NCI-H446 (cell line): ENCODE measurements at places on chromosomes 5 and 9.

GRCh38 chr5:144060598-144060997, 109.9 kb downstream of the YIPF5 start:
- no peak for DNase-seq

DNA sequence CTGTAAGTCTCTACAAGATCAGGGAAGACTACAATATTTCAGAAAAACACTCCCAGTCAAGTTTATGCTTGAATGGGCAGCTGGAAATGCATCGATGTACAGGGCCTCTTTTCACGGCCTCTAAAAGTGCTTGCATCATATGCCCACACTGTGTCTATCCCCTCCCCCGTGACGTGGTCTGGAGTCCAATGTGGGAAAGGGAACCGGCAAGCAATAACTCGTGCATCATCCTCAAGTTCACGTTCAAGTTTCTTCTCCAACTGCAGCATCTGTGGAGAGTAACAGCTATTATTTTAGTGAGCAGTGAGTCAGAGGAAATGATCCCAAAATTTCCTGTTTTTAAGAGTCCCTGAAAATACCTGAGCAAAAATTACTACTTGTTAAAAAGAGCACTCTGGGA, 22.3 kb downstream of the ATPSCKMT start:
- DNase-seq, result no peak

DNA sequence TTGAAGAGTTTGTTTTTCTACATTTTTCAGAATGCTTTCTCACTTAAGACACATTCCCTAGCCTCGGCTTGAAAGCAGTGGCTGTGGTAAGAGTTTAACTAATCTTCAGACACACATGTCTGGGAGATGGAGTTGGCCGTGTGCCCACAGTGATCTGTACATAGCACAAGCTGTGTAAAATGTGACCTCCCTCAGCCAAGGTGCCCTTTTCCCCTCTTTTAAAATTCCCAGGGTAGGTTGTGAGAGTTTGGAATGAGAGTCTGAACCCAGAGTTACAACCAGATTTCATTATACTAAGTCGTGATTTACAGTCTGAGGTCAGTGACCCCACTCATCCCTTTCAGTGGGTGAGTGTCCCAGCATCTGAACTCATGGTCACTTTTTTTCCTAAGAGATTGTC, 230.4 kb downstream of the DOCK8 start:
- DNase-seq, result no peak

DNA sequence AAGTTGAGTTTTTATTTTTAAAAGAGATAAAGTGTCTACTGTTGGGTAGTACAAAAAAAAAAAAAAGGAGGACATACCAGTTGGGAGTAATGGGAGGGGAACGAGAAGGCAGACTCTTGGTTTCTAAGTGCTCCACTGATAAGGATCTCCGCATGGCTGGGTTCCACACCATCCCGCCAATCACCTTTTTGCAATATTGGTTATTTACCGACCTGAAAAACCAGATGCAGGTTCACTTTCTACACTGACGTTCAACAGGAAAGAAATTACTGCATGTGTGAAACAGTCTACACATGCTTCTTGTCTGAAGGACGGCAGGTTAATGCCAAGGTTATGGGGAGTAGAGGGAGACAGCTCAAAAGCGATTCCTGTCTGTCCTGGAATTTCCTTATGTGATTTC, 75.5 kb downstream of the PTPN3 start:
- DNase-seq, result no peak

- no peak for DNase-seq
Measured at GRCh38 chr9:114409103-114409780, 21.5 kb upstream of the AKNA start.

- DNase-seq, result no peak
Measured at GRCh38 chr5:178356431-178356872, 123.8 kb upstream of the PHYKPL start.

- no peak for DNase-seq
Measured at GRCh38 chr9:131238402-131239021, 37.8 kb downstream of the FAM78A start.

- peak; percentile 72 for DNase-seq
Measured at GRCh38 chr5:118253225-118254061, 734.9 kb downstream of the DTWD2 start.

DNA sequence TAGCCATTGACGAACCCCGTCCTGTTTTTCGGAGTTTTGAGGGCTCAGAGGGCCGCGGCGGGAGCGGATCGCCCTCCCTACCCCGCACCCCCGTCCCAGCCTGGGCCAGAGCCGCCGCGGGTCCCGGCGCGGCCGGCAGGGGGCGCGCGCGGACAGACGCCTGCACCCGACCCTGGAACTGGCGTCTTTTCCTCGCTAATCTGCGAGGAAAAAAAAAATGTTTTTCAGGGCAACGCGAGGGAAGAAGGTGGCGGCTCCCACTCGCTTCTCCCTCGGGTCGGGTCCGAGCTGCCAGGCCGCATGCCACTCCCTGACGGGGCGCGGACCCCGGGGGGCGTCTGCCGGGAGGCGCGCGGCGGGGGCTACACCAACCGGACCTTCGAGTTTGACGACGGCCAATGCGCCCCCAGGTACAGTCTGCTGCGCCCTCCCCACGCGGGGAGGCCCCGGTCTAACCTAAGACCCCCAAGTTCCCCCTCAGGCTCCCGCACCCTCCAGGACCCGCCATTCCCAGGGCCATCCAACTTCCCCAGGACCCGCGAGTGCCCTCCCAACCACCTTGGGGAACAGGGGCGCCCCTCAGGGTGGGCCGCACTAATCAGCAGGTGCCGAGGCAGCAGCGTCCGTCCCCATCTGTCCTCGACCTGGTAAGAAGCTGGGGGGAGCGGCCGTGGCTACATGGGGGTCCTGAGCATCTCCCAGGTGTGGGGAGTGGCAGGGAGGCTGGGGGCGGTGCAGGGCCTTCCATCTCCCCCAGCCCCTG, at the start of gene KCNT1:
Gene KCNT1 (plus strand): TSS at position 227 of the 763 bp plus-strand sequence. CDS start 74 bp downstream, at position 301.
- peak; percentile 20 for DNase-seq

- no peak for DNase-seq
Measured at GRCh38 chr5:88251048-88251711, 17.5 kb downstream of the TMEM161B start.

DNA sequence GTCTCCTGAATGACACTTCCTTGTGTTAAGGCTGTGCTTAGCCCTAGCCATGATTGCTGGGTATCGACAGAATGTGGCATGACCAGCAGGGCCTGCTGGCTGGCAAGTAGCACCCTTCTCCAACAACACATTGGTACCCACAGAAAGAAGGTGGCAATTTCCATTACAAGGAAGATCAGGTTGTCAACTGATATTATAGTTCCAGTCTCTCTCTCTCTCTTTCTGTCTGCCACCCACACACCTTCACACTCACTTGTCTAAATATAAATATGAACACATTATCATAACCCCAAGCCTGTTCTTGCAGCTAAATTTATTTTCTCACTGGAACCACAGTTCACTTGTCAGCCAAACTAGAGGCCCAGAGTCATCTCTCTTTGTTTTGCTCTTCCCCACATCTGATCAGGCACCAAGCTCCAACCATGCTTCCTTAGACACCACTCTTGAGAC, 408.1 kb upstream of the PIK3R1 start:
- no peak for DNase-seq

DNA sequence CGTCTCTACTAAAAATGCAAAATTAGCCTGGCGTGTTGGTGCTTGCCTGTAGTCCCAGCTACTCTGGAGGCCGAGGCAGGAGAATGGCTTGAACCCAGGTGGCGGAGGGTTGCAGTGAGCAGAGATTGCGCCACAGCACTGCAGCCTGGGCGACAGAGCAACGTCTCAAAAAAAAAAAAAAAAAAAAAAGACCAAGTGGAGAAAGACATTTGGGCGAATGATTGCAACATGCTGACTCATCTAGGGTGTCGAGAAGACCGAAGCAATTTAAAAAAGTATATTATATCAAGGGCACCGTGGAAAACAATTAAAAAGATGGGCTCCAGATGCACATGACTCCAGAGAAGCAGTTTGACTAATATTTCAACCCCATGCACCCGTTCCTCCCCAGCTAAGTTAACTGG, 9.2 kb downstream of the KLF4 start:
- DNase-seq, result no peak

DNA sequence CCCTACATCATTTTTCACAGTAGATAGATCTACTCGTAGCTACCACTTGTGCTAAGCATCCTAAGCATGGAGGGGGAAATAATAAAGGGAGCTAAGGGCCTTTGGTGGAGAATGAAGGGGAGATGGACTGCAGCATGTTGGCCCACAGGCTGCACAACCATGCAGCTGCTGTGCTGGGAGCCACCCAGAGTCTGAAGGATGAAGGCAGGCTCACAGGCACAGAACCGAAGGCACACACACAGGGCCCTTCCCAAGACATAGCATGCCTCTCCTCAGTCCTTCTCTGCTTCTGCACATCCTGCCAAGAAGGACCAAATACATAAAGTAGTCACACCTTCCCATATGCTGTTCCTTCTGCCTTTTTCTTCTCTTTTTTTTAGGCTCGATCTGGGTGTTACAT, 6.6 kb downstream of the FAM193B start:
- DNase-seq, result no peak

DNA sequence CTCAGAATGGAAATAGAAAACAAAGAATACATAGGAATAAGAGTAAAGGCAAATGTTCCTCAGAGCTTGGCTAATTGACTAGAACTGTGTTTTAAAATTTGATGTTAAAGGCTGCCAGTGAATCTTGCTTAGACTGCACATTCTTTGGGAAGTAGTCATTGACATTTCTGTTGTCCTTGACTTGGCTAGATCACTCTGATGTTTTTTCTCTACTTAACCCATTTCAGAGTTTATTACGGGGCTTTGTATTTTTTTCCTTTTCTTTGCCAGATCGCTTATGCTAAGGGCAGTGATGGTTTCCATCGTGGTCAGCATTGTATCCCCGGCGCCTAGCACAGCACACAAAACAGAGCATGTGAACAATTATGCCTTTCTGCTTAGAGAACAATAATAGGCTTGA, 1126.7 kb upstream of the CDH9 start:
- DNase-seq, result no peak

DNA sequence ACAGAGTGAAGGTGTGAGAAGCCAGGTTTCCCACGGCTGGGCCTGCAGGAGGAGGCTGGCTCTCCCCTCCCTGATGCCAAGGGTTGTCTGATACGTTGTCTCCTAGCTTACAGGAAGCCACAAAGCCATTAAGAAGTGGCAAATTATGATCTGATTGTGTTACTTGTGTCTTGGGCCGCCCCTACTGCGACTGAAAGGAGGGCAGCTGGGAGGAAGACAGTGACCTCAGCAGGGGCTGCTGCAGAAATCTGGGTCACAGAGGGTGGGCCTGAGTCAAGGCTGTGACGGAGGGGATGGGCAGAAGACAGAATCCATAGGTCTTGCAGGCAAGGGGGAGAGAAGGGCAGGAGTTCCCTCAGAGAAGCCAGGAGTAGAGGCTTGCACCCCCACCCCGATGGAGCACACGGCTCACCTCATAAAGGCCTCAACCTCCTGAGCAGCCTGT, 145.0 kb downstream of the FSTL4 start:
- DNase-seq, result no peak

GRCh38 chr5:71471193-71471592, 15.7 kb downstream of the BDP1 start:
- no peak for DNase-seq

- no peak for DNase-seq
Measured at GRCh38 chr9:136117916-136118319, 757 bp downstream of the TMEM250 start.

GRCh38 chr9:132144708-132145365, 17.0 kb upstream of the NTNG2 start:
- DNase-seq, result no peak

DNA sequence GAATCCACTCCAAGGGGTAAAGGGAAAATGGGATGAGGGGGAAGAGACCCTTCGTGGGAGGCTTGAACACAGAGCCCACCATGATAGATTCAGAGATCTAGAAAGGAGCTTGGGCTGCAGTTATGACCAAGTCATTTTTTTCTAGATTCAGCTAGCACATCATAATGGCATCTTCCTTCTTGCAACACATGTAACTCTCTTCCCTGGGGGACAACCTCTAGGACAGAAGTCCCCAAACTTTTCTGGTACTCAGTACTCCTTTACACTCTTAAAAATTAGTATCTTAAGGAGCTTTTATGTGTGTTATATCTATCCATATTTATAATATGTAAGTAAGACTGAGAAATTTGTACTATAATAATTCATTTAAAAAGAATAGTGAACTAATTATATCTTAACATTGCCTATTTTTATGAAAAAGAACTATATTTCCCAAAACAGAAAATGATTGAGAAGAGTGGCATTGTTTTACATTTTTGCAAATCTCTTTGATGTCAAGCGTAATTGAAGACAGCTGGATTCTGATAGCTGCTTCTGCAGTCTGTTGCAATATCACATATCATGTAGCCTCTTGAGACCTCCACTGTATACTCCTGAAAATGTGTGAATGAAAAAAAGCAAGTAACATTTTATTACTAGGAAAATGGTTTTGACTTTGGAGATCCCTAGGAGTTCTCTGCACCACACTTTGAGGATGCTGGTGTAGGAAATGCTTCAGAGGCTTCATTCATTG, 875 bp downstream of the ACO1 start:
- DNase-seq, result no peak

DNA sequence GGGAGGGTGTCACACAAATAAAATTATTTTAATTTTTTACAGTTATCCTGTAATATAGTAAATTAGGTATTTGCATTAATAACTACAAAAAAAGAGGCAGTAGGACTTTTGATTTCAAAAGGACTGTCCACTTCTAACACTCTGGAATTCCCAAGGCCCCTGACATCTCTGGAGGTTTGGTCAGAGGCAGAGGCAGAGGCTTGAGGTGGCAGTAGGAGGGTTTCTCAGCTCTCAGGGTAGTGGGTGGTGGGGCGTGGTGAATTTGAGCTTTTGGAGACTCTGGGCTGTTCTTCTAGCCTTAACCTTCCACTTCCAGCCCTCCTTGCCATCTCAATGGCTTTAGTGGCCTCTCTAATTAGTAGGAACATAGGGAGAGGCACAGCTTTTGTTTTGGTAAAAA, 22.8 kb downstream of the ATOX1 start:
- no peak for DNase-seq

GRCh38 chr9:73091909-73092308, 59.8 kb upstream of the ANXA1 start:
- no peak for DNase-seq

DNA sequence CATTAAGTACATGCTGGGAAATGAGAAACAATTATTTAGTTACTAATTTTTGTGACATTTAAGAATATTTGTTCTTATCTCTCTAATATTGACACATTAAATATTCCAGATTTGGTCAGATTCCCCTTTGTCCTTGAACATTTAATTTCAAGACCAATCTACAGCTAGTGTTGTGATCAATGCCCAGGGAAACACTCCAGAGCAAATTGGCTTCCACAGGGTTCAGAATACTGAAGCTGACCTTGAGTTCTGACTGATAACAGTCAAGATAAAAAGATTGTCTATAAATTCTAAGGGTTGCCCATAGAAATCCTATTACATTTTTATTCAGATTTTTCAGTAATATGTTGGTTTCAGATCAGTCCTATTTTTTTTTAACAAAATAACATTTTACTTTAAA, 31.3 kb downstream of the ZFYVE16 start:
- no peak for DNase-seq
